ENCODE measurements at places on chromosomes 16 and 17. TPM values are rescaled to one million over a fixed set of nuclear protein-coding genes. Genes with fewer than 3 reads are reported as not detected.

The CCL8 gene
- total RNA-seq: 5.9 TPM

GRCh38 chr16:89944773-89945172, 3.8 kb upstream of the DEF8 start:
- no peak for DNase-seq

DNA sequence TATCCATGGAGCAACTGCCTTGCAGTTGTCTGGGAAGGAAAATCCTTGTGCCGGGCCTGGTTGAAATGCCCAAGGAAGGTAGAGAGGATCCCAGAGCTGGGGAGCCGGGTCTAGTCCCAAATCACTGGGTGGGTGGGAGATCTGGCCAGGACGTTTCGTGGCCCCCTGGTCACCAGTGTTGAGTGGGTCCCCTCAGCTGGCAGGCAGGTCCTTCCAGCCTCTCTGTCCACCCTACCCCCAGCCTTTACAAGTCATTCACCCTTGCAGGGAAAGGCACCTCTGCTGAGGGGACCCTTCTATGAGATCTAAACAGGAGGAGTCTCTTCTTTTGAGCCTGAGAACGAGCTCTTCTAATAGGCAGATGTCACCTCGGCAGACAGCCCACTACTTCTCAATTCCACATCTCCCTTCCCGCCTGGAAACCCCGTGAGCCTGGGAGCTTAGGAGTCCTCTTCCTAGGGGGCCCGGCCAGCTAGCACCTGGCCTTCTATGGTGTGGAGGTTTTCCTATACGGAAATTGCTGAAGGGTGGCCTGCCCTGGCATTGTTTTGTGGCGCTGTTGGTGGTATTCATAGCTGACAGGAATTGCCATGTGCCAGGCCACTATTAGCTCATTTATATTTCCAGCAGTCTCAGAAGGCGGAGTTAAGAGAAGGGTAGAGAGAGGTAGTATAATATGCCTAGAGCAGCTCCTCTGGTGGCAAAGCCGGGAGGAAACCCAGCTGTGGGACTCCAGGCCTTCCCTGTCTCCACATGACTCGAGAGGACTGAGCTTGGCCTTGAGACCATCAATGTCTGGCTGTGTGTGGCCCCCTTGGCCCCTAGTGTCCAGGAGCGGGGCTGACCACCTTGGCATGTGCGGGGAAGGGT, 13.3 kb downstream of the MPRIP start:
- DNase-seq: no peak

DNA sequence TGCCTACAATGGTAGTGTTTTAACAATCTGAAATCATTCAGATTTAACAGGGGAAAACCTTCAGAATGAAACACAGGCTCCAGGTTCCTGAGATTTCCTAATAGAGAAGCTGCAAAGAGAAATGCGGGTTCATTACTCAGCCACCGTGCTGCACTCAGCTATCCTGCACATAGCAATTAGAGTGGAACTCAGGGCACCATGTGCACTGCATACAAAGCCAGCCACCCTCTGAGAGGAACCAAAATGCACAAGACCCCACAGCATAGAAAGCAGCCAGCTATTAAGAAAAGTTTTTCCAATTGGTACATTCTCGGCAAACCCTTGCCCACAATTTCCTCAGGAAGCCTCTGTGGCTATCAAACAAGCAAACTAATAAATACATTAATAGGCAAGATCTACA, 37.4 kb downstream of the TOM1L2 start:
- DNase-seq: no peak

Data from colonic mucosa (tissue), 4 donors.